Thyroid gland (tissue), 4 donors: ENCODE measurements at places on chromosomes 3 and 15.
A peak's percentile ranks its signal among the peaks of the same experiment; 100 is the strongest.

DNA sequence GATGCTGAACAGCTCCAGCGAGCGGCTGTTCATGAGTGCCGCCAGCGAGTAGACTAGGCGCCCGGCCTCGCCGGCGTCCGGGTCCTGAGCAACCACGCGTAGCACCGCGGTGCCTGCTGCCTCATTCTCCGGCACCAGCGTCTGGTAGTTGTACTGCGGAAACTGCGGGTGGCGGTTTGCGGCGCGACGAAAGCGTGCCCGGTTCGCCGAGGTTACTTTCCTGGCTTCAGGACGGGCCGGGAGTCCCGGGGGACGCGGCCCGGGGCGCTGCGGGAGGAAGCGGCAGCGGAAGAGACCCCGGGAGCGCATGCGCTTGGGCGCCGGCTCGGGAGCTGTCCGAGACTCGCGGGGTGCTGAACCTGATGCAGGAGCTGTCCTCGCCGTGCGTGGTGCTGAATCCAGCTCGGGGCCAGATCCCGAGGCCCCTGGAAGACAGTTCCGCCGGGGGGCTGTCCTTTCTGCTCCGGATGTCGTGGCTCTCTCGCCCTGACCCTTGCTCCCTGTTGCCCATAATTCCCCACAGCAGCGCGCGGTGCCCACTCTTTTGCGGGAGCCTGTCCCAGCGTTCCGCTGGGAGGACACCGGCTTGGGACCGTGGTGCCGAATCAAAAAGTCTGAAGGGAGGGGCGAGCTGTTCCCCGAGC is 1.1 kb downstream of the CELSR3 start:
- DNase-seq = peak; percentile 70

DNA sequence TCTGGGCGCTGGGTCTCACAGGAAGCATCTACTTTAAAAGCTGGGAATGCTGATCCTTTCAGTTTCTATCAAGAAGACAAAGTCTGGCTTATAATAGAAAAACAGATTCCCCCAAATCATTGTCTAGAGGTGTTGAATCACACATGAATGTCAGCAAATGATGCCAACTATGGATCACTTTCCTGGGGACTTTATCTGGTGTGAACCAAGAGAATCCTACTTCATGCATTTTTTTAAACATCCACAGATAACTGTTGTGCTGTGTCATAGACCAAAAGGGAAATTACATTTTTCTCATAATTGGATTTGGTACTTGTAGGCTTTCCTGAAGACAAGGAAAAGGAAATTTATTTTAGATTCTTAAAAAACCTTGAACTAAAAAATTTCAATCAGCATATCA is 132.7 kb downstream of the CD47 start:
- no peak for DNase-seq

DNA sequence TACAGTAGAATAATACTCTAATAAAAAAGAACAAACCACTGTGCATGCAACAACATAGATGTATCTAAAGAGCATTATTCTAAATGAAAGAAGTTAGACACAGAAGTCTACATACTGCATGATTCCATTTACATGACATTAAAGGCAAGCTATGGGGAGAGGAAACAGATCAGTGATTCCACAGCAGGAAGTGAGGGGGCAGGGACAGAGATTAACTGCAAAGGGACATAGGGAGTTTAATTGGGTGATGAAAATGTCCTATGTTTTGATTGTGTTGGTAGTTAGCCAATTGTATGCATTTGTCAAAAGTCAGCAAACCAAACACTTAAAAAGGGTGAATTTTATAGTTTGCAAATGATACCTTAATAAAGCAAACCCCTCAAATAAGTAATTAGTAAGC is 13.8 kb downstream of the CRYGS start:
- DNase-seq = no peak

DNA sequence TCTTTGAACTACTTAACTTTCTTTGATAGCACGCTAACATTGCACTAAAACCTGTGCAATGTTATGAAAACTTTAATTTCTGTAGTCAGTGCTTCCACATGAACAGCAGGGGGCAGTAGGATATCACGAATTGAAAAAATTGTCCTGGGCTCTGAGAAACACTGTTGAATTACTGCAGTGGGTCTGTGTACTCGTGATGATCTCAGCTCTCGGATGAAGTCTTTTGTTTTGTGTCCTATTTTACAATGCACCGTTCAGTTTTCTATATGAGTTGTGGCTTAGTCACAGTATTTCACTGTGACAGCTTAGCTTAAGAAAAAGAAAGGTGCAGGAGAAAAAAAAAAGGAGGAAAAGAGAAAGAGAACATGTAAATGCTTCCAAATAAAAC is 141.3 kb upstream of the CCDC54 start:
- peak; percentile 18 for DNase-seq

GRCh38 chr15:78614021-78614420 is 6.8 kb downstream of the CHRNA3 start:
- DNase-seq = no peak

DNA sequence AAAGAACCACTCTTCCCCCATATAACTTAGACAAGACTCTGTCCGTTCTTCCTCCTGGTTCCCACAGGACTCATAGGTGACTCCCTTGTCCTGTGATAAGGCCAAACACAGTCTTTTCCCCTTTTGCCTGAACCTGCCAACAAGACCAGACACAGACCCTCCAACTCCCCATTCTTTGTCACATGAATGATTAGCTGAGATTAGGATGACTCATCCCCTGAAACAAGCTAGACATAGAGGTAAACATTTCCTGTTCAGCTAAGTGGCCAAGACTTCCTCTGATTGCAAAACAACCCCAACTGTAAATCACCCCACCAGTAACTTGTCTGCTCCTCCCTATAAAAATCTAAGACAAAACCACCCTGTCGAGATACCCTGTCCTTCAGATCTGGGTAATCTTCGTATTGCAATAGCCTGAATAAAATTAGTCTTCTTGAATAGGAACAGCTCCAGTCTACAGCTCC is 11.4 kb upstream of the HTR3E start:
- no peak for DNase-seq

DNA sequence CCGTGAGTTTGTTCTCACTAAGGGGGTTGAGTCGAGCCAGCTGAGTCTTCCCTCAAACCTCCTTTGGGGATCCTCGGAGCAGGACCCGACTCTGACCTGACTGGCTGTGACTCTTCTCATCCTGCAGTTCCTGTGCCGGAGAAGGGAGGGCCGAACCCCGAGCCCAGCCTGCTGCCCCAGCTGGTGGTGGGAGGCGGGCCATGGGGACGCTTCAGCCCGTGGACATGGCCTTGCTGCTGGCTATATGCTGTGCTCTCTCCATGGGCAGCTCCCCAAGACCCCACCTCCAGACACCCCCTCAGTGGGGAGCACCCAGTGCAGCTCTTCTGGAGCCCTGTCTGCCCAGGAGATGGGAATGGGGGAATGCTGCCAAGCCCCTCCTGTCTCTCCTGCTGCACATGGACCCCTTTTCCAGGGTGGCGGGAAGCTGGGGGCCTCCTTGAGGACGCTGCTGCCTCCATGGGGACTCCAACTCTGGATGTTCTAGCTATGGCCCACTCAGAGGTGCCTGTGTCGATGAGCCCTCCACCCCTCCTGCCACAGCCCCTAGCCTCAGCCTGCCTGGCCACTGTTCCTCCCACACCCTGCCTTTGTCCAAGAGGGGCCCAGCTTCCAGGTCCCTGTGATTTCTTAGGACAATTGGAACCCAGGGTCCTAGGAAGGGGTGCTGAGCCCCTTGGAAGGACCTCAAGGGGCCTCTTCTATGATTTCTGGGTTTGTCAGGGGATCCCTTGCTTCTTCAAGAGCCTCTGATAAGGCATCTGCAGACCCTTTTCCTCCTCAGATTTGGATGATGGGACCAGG is 12.8 kb downstream of the C15orf39 start:
- no peak for DNase-seq

- no peak for DNase-seq
These were observed 218.7 kb upstream of the ATP10A start for GRCh38 chr15:26081758-26082220.

DNA sequence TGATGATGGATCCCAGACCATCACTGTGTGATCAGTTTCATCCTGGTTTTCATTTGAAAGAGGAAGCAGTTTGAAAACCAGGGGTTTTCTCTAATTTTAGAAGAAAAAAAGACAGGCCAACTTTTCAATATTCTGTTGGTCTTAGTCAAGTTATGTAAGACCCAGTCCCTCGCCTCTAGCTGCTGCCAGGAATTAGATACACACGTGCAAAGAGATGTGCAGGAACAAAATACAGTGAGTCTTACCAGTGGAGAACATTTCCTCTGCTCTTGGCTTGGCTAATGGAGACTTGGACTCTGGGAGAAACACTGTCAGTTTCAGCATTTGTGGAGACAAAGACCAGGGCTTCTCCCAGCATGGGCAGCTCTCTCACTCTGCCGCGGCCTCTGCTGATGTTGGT is 214.9 kb upstream of the C2CD4B start:
- no peak for DNase-seq

DNA sequence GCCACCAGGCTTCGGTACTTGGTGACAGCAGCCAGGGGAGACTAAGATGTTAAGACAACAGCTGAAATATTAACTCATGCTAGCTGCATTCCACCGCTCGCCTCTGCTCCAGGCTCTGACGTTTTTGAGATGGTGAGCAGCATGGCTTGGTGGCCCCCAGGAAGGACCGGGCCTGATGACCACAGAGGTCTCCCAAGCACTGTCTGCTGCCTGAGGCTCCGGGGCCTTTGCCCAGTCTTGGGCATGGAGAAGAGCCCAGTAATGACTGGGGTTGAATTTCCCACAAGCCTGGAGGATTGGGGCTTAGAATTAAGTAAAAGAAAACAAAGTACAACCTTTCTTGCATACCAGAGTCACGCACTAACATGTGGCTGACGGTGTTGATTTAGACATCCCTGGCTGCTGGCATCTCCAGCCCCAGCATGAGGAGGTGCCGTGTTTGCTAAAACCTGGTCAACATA is 243.6 kb upstream of the LYSMD4 start:
- DNase-seq = peak; percentile 62

- no peak for DNase-seq
These were observed 36.3 kb downstream of the DUT start for GRCh38 chr15:48367483-48367882.

GRCh38 chr3:42117175-42118008 is 26.2 kb downstream of the TRAK1 start:
- peak; percentile 87 for DNase-seq

- no peak for DNase-seq
These were observed 830.9 kb upstream of the CFAP20DC start for GRCh38 chr3:59880717-59881116.

DNA sequence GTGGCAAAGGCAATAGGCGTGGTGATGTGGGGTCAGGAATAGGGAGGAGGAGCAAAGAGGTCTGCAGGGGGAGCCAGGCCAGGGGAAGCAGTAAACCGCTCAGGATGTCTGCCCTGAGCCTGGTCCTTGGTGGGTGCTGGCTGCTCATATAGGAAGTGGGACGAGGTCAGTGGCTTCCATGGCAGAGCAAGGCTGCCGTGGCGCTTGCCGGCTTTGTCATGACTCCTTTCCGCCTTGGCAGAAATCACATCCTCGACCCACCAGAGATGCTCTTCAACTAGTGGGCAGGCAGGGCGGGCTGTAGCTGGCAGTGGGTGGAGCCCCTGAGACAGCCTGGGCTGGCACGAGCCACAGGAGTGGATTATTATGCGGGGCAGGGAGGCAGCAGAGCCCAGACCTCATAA is 13.1 kb upstream of the SKOR1 start:
- no peak for DNase-seq

DNA sequence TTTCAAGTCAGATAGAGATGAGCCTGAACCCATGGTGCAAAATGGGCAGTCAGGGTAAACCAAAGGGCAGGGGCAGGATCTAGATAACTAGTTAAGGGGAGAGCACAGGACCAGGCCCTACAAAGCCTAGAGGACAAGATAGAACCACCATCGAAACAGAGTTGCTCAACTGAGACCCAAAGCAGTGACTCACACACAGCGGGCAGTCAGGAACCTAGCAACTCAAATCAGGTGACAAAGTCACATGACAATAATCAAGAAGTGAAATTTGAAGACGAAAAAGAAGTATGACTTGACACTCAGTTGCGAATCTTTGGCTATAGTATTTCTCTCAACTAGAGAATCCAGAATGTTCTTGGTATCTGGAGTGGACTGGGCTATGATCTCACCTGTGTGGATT is 136.0 kb upstream of the PTPRG start:
- no peak for DNase-seq

GRCh38 chr3:44114142-44114541 is 127.5 kb upstream of the TOPAZ1 start:
- DNase-seq = peak; percentile 33

- no peak for DNase-seq
These were observed 95.0 kb upstream of the CCDC80 start for GRCh38 chr3:112735926-112736325.

- DNase-seq = no peak
These were observed 146.1 kb upstream of the TSC22D2 start for GRCh38 chr3:150261958-150262357.

- no peak for DNase-seq
These were observed 967.2 kb downstream of the IGSF11 start for GRCh38 chr3:118067439-118067838.

- DNase-seq = no peak
These were observed 146.4 kb upstream of the PFN2 start for GRCh38 chr3:150117076-150117475.

DNA sequence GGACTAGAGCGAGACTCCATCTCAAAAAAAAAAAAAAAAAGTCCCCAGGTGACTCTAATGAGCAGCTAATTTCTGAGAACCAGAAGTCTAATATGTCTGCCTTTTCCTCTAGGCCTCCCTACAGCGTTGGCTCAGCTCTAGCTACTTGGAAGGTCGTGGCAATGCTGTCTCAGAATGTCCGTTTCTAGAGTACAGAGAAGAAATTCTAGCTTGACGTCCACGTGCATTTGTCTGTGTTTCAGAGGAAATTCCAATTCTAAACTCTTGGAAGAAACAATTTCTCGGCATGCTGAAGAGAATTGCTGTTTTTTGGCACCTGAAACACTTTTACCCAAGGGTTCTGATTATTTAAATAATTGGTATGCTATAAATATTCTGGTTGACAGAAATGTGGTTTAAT is 78.8 kb downstream of the SOX2 start:
- DNase-seq = no peak

GRCh38 chr3:48426401-48426909 is 3.4 kb downstream of the PLXNB1 start:
- peak; percentile 39 for DNase-seq

- DNase-seq = no peak
These were observed 76.8 kb upstream of the HRH1 start for GRCh38 chr3:11077466-11077865.

- DNase-seq = no peak
These were observed 104.1 kb downstream of the TPRG1 start for GRCh38 chr3:189275852-189276251.

- DNase-seq = no peak
These were observed 1.6 kb upstream of the SV2B start for GRCh38 chr15:91098451-91098850.
